ENCODE measurements at places on chromosomes 12 and 14.

DNA sequence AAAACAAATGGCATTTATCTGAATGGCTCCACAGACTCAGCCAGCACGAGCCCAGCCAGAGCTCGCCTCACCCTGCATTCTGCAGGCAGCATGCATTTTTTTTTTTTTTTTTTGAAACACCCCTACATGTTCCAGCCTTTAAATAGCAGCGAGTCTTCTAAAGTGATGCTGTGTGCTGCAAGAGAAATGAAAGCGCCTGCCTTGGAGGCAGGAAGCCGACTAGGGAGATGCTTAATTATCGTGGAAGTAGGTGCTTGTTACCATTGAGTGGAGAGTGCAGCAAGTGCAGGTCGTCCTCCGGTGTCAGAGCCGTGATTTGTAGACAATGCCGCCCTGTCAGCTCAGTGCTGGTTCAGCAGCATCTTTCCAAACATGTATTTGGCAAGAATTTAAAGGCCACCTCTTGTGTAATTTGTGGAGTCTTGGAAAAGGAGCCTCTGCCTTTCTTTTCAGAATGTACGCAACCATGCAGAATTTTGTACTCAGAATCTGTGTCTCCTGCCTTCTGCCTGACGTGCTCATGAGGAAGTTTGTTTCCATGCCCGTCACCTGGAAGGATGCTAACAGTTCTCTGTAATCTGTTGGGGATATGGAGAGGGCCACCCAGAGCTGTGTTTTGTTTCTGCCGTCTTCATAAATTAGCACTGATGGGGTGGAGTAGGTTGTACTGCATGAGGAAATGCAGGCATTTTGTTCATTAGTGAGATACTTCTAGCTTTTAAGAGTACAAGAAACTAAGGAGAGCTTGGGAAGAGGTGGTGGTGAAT lies 345.9 kb upstream of the RGS6 start:
- DNase-seq, result no peak

- DNase-seq, result no peak
Measured at GRCh38 chr12:22228022-22228875, 106.3 kb downstream of the ST8SIA1 start.

GRCh38 chr12:115172521-115172920 lies 488.5 kb upstream of the TBX3 start:
- no peak for DNase-seq

DNA sequence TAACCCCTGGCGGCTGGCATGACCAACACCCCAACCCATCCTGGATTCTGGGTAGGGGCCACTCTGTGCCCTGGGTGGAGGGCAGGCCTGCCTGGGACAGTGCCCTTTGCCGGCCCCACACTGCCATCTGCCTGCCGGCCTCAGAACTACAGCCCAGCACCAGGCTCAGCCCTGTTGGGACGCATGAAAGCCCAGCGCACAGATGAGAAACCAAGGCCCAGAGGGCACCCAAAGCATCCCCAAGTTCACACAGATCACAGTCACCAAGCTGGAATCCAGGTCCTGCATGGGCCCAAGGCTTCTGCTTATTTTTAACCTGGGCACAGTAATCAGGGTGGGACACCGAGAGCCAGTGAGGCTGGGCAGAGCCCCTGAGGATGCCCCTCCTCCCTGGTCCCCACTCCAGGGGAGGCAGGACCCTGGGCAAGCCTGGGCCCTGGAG lies 26.2 kb downstream of the RFLNA start:
- DNase-seq, result peak; percentile 57

- DNase-seq, result no peak
Measured at GRCh38 chr14:71264260-71264659, 357.0 kb downstream of the PCNX1 start.

All from activated CD4-positive, alpha-beta T cell treated with anti-CD3 and anti-CD28 coated beads, Interleukin-2, amount 50 U/mL, for 4 hours (primary cell).